LNCaP clone FGC (cell line): ENCODE measurements at places on chromosomes 16 and 17.

GRCh38 chr16:55906123-55906522 lies 30.9 kb upstream of the CES5A start:
- no peak for DNase-seq

GRCh38 chr17:28345419-28346198 lies 10.0 kb downstream of the TNFAIP1 start:
- DNase-seq = no peak

DNA sequence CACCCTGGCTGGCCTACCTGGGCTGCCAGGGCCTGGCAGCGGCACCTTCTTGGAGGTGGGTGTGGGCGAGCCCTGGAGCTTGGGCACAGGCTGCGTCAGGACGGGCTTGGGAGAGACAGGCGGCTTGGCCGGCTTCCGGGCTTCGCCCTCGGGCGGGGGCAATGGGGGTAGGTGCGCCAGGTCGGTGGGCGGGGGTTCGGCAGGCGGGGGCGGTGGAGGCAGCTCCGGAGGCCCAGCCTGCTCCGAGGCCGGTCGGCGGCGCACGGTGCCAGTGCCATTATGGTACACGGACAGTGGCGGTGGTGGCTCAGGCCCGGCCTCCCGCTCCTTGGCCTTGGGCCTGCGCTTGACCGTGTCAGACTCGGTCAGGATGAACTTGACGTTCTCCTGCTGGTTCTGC lies 16.8 kb downstream of the CASKIN1 start:
- DNase-seq = no peak

DNA sequence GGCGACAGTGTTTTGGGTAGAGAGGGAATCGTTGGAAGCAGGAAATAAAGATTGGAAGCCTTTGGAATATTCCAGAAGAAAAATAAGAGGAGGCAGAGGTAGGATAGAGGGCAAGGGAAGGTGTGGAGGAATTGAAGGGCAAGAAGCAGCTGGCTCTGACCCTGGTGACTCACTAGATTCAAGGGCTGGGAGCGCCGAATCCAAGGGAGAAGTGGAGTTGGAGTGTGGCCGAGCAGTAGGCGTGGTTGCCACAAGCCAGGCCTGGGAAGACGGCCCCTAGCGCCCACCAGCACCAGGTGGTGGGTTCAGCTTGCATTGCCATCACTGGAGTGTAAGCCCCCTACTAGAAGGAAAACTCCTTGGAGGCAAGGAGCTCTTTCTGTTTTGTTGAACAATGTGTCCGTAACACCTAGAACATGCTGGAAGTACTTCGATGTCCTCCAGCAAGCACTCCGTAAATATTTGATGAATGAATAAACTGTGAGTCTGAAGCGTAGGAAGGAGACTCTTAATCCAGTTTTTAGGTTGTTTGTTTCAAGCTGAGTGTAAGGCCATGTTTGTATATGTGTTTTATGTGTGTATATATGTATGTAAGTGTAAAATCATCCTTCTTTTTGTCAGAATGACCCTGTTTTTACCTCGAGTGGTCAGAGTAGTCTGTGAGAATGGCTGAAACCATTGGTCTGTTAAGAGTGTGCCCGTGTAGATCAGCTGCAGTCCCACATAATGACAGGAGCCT lies 139.5 kb downstream of the CMIP start:
- DNase-seq = no peak

- no peak for DNase-seq
These were observed 43.9 kb upstream of the TEX2 start for GRCh38 chr17:64306850-64307463.

- DNase-seq = no peak
These were observed 13.2 kb downstream of the CDH1 start for GRCh38 chr16:68750193-68750695.

- DNase-seq = no peak
These were observed 72.8 kb upstream of the MED9 start for GRCh38 chr17:17403899-17404576.

- DNase-seq = no peak
These were observed 220.2 kb upstream of the CDH8 start for GRCh38 chr16:62256406-62256805.

GRCh38 chr16:66143415-66143814 lies 223.1 kb upstream of the CDH5 start:
- DNase-seq = no peak

GRCh38 chr17:43560461-43561427 lies 14.6 kb upstream of the ETV4 start:
- no peak for DNase-seq

DNA sequence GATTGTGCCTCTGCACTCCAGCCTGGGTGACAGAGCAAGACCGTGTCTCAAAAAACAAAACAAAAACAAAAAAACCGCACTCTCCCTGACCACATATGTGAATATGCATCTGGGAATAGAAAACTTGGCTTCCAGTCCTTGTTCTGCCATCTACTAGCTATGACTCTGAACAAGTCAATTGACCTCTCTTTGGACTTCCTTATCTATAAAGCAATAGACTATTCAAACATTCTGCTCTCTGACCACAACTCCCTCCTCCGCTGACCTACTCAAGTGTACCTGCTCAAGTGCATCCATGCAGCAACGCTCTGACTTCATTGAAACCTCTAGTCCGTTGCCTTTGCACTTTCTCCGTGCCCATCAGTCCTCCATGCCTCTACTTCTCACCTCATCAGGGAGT lies 52.6 kb upstream of the KDM6B start:
- DNase-seq = no peak

DNA sequence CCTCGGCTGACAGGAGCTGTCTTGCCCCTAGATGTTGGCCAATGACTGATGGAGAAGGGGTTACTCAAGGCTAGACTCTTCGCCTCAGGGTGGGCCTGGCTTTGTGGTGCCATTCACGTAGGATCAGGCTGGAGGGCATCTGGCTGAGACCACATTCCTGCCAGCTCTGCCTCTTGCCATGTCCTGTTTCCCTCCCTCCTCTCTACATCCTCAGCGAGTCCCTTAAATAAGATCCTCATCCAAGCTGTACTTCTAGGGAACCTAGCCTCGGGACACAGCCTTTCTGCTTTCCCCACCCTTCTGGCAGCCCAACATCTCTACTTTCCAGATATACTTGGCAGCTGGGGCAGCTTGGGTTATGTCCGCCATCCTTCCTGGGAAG lies 27.9 kb upstream of the EFCAB13 start:
- no peak for DNase-seq

DNA sequence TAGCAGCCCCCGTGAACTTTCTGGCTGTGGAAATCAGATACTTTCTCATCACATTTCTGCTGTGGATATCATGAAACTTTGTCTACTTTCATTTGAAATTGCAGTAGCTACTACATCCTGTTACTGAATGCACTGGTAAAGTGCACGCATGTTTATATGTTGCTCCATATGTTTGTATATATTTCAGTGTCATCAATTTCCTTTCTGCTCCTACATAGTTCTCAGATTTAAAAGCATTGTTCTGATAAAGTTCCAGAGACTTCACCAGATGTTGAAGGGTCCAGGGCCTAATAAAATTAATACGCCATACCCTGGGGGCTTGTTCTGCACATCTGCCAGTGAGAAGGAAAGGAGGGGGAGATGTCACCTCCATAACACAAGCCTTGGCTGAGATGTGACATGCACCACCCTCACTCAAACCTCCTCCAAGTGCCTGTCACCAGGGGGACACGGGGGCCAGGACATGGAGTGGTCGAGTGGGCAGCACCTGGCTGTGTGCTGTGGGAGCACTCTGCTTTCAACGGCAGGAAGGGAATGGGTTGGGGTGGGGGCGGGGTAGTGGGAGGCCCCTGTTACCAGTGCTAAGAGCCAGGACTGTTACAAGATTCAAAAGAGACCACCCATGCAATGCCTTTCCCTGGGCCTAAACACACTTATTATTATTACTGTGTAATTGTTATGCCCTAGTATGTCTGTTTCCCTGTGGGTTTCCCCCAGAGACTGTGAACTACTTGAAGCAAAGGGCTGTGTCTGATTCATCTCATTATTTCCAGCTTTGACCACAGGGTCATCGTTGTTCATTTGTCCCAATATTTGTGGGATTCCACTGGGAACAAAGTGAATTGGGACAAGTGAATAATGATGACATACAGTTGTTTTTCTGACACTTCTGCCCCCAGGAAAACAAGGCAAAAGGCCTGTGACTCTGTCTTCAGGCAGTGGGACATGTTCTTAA lies 193.4 kb downstream of the FOXL1 start:
- no peak for DNase-seq

DNA sequence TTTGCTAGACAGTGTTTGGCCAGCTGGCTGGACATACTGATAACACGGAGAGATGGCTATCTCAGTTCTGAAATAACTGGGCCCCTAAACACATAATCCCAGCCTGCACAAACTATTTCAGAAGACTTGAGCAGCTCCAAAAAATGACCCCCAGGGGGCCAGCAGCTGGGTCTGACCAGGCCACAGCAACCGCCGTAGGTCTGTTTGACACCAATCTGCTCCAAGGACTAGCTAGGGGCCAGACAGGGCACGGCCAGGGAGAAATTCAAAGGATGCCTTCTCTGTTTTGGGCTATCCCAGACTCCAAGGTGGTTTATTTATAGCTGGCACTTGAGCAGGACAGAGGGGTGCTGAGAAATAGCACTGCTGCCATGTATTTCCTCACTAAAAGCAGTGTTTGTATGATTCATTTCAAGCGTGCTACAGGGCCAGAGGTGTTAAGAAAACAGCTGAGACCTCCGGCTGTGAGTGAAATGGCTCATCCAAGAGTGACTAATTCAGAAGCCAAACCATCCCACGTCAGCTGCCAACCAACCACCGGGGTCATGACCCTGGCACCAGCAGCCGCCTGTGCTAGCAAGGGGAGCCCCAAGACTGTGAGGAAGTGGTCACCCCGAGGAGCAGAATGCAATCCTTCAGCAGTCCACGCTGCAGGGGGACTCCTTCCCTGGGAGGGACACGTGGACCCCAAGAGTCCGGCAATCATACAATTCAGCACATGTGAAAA lies 5.7 kb downstream of the GGA2 start:
- no peak for DNase-seq

GRCh38 chr16:67395458-67396158 lies 2.3 kb upstream of the TPPP3 start:
- no peak for DNase-seq

GRCh38 chr17:18241229-18241871 lies 15.9 kb downstream of the LLGL1 start:
- no peak for DNase-seq

DNA sequence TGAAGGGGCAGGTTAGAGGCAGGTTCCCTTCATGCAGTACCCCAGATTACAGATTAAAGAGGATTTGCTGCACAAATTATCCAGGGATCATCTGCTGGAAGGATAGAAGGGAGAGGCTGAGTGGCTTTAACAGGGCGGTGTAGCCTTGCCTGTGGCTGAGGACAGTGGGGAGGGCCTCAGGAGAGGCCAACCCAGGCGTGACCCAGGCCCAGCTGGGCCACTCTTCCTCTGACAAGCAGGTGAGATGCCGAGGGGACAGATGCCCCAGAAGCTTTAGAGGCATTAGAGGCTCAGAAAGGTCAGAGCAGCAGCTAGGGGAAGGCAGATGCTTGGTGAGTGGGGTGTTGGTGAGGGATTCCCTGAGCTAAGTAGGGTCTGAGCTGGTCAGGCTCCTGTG lies 18.1 kb upstream of the MTMR4 start:
- DNase-seq = no peak

DNA sequence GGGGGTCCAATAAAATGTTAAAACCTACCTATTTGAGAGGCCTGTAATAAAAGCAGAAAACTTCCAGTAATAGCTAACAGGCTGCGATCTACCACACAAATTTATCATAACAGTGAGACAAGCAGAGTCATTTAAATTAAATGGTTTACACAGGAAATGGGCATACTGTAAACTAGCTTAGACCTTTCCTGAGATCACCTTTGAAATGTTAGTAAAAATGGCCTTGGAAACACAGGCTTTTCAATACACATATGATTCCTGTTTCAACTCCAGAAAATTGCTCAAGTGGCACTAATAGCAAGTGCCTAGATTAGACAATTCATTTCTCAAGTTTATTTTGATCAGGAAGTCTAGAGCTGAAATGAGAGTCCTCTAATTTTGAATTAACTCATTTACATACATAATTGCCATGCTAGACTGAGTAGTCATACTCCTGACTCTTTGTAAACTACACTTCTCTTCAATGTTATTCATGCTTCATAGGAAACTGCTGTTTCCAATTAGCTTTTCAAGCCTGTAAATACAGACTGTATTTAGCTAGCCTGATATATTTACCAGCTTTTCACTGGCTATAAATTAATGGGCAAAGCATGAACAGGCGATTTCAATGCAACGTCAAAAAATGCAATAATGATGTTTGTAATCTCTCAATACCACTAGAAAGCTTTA lies 43.3 kb downstream of the PARN start:
- no peak for DNase-seq

DNA sequence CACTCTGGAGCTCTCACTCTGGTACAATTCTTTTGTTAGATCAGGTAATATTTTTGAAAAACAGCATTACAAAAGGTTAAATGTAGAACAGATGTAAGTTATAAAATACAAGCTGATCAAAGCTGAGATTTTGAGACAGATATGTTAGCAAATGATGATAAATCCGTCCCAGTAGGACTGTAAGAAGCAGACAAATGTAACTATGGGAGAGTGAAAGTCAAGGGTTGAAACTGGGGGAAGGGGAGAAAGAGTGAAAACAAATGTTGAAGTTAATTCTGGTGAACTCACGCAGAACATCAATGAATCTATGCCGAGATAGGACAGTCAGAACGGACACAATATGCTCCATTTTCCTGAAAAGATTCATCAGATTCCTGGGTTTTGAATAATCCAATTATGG lies 298.9 kb upstream of the IRX5 start:
- DNase-seq = no peak
